ENCODE measurements at places on chromosomes 4 and X. TPM values are rescaled to one million over a fixed set of nuclear protein-coding genes. Genes with fewer than 3 reads are reported as not detected.

- DNase-seq, result no peak
Measured at GRCh38 chr4:46924789-46925529, 15.9 kb upstream of the COX7B2 start.

DNA sequence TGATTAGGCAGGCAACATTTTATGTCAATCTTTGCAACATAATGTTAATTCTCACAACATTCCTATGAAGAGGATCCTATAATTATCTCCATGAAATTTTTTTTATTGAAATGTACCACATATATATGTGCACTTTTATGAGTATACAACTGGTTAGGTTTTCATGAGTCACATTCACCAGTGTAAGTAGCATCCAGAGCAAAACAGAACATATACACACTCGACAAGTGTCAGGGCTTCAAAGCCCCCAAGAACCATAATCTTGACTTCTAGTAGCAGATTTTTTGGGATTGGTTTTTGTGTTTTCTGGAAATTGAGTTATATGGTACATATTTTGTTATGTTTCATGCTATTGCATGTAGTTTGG is 62.4 kb downstream of the ARHGAP10 start:
- DNase-seq, result no peak

JADE1 gene
- total RNA-seq, result 24.3 TPM

- no peak for DNase-seq
Measured at GRCh38 chr4:73777612-73778011, 37.2 kb downstream of the CXCL8 start.

DNA sequence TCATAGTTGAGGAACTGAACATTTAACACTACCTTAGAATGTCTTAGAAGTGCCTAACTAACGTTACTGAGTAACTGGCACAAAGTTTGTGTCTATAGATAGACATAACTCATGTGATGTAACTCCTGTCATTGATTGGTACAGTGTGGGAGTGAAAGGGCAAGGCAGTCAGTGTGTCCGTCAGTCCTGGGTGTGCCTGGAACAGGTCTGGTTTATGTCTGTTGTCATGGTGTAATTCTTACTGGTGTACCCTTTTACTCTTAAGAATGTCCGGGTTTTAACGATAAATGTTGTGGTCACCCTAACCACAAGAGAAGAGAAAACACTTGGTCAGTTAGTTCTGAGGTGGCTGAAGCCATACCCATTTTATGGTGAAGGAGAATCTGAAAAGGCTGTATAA is 93.1 kb upstream of the ESX1 start:
- DNase-seq, result no peak

UBE2D3 gene
- 261 TPM for total RNA-seq

DNA sequence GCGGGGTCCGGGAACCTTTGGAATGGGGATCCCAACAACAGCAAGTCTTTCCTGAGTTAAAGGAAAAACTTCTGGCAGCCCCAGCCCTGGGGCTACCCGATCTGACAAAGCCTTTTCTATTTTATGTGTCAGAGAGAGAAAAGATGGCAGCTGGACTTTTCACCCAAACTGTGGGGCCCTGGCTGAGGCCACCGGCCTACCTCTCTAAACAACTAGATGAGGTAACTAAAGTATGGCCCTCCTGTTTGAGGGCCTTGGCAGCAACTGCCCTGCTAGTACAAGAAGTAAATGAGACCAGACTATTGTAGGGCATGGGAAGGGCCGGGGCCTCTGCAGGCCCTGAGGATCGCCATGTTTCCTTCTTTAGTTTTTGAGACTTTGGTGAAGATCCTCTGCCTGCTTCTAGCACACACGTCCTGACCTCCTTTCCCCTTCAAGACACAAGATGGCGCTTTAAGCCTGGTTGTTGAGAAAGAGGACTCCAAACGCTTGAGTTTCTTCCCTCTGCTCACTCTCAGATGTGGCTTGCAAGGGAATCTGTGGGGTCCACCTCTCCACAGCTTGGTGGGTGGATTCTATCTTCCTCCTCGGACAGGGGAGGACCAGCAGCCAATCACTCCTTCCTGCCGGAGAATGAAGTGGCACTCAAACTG is 18.5 kb upstream of the DRD5 start:
- DNase-seq, result no peak

SLC9B1 gene
- total RNA-seq, result 0.95 TPM

TMPRSS11D gene
- not detected for total RNA-seq

DNA sequence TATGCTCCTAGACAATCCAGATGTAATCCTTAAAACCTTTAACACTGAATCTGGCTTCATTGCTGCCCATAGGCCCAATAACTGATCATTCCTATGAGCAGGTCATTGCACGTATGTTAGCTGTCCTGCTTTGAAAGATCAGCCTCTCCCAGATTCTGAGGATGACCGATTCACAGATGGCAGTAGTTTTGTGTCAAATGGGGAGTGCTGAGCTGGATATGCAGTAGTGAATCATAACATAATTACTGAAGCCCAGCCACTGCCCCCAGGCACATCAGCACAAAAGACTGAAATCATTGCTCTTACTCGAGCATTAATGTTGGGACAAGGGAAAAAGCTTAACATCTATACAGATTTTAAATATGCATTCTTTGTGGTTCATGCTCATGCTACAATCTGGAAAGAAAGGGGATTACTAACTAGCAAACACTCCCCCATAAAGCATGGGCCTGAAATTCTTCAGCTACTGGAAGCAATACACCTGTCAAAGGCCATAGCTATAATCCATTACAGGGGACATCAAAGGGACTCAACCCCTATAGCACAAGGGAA is 16.4 kb upstream of the ZNF280C start:
- no peak for DNase-seq

GRCh38 chr4:133812236-133812635 is 389.4 kb downstream of the PABPC4L start:
- no peak for DNase-seq

EPHA5 gene
- 0.11 TPM for total RNA-seq

GRCh38 chrX:18985186-18985435 is 1.2 kb upstream of the PHKA2 start:
- DNase-seq, result no peak

ARHGEF38 gene
- not detected for total RNA-seq

DNA sequence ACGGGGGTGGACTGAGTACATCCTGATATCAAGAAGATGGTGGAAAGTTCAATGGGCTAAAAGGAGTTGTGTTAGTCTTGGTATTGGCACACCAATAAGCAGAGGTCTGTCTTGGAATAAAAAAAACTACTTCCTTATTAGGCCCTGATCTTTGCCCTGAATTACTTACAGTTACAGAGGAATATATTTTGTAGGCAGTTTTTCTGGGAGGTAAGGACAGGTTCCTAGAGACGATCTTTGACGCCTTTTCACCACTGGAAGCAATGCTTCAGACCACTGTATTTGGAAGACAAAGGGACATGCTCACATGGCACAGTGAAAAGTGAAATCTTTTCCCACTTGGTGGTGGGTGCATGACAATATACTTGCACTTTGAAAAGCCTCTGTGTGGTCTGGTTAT is 618 bp upstream of the XK start:
- DNase-seq, result no peak

KCTD8 gene
- 0.19 TPM for total RNA-seq

GRCh38 chrX:96424007-96424406 is 260.6 kb upstream of the DIAPH2 start:
- DNase-seq, result no peak

DNA sequence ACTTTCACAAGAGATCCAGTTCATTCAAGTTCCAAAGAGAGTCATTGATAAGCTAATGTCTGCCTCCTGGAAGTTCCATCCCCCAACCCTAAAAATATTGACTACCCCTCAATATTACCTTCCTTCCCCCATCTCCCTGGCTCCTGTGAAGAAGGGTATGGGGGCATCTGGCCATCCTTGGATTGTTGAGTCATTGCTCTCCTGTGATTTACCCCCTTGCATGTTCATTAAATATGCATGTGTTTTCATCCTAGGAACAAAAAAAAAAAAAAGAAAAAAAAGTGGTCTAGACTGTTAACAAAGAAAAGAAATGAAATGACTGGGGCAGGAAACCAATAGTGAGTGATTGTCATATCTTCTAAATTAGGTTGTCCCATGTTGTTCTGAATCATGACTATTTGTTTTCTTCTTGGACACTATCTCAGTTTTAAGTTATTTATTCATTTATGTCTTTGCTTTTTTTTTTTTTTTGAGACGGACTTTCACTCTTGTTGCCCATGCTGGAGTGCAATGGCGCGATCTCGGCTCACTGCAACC is 51.9 kb upstream of the HUWE1 start:
- no peak for DNase-seq

DNA sequence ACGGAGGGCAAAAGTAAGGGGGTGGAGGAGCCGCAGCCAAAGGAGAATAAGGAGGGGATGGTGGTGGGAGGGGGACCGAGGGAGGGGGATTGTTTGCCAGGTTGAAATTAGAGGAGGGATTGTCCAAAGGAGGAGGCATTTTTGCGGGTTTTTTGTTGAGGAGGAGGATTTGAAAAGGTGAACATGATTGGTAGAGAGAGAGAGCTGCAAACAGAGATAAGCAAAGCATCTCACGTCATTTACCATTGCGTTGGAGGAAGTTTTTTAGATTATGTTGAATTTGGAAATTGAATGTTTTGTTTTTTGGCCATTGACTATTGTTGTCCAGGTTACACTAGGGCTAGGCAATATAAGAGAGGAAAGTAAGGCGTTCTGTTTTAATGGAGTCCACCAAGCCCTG is 54.5 kb upstream of the ABCB7 start:
- no peak for DNase-seq

- DNase-seq, result no peak
Measured at GRCh38 chrX:101462892-101463291, 22.4 kb upstream of the ARMCX4 start.

XPNPEP2 gene
- total RNA-seq, result 0.68 TPM

GRCh38 chr4:65651031-65651430 is 19.3 kb downstream of the EPHA5 start:
- DNase-seq, result no peak

Measured in Right ventricle myocardium inferior (tissue), 1 donor.